ENCODE measurements at places on chromosomes 2 and 18.
A peak's percentile ranks its signal among the peaks of the same experiment; 100 is the strongest.

DNA sequence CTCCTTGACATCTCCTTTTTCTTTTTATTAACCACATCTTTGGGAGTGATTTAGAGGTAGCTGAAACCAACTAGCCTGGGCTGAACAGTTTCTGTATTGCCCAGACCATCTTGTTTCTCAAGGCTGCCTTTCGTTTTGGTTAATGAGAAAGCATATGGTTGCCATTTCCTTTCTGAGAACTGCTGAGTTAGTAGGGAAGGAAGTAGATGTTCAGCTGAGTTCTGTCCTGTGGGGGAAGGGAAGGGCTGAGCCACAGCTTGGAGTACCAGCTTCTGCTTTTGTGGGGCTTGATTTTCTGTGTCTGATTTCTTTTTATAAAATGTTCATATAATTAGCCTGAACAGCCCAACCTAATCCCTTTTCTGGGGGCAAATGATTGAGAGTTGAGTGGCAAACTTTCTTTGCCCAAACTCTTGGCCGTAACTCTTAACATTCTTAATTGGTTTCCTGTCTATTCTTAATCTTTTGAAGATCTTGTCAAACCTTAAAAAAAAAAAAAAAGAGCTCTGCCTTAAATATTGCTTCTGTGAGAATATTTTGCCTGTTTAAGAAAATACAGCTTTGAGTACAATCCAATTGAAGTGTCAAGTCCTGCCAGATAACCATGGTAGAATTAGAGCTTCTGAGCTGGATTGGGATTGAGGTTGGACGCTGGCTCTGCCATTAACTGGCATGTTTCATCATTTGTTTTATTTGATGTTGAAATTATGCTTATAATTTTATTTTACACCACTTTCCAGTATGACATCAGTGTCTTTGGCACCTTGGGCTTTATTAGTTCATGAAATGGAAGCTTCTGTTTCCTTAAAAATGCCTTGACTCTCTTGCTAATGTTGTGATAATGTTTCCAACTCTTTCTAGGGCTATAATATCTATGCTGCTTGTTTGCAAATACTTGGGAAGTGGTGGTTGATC, 1.9 kb upstream of the NABP1 start:
- peak; percentile 29 for DNase-seq

GRCh38 chr2:42545023-42545721, 23.3 kb upstream of the MTA3 start:
- DNase-seq, result no peak

DNA sequence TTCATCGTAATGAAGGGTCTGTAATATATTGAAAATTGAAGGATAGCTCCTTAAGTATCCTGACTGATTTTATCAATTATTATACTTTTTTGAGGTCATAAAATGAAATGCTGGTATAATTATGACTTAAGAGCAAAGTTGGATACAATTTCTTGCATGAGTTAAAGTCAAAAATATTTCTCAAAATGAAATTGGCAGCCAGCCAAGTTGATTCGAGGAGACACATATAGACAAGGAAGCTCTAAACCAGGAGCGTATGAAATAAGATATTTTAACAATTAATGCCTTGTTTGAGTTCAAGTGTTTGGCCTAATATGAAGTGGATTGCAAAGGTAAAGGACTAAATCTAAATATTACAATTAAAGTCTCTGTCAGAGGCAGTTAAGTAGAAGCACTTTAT, 260.4 kb upstream of the DSEL start:
- DNase-seq, result no peak

DNA sequence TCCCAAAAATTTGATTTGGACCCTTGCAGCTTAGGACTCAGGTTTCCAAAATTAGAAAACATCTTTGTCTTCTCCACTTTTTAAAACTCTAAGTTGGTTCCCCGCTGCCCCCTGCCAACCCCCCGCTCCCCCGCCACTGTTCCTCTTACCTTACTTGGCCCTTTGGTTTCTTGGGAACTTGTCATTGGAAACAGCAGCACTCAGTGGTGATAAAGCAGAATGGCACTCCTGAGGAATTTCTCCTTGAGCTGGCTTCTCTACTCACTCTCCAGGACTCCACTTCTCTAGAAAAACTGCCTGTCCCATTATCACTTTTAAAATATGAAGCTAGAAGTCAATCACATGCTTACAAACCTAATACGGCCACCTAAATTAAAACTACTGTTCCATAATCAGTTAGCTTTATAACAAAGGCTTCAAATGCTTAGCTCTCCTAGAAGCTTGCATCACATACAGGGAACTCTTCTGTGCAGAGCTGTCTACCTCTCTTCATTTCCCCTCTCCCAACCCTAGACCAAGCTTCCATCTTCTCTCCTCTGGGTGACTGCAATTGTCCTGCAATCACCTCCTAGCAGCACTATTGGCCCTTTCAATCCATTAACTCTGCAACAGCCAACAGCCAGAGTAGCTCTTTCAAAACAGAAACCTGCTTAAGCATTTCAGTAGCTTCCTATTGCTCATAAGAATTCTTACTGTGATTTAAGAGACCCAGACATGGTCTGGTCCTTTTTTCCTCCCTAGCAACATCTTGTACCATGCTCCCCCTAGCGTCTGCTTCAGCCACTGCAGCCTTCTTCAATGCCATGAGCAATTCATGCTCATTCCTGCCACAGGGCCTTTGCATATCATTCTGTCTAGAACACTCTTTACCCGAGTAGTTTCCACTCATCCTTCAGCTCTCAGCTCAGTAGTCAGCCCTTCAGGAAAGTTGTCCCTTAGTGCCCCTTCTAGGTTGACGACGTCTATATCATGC, 15.2 kb upstream of the PLEKHM3 start:
- DNase-seq, result peak; percentile 41

GRCh38 chr18:23401400-23402347, 51.4 kb upstream of the RIOK3 start:
- DNase-seq, result no peak

- no peak for DNase-seq
Observed at GRCh38 chr2:202560200-202560599, 74.6 kb upstream of the FAM117B start.

- no peak for DNase-seq
Observed at GRCh38 chr2:183072177-183072576, 6.4 kb upstream of the DUSP19 start.

DNA sequence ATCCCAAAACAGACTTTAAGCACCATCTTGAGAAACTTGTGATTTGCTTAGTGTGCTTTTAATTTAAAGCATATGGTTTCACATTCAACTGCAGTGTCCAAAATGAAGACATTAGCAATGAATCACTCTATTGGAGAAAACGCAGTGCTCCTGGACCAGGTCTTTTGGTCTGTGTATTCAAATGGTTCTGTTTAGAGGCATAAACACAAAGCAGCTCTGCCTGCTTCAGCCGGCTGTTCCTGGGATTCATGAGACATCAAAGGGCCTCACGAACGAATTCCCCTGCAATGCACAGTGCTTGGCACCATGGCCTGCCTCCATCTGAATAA, 117.1 kb upstream of the SP5 start:
- DNase-seq, result no peak

- DNase-seq, result no peak
Observed at GRCh38 chr2:10371441-10372196, 68.9 kb downstream of the HPCAL1 start.

- no peak for DNase-seq
Observed at GRCh38 chr2:85775406-85776381, 21.9 kb downstream of the ATOH8 start.

DNA sequence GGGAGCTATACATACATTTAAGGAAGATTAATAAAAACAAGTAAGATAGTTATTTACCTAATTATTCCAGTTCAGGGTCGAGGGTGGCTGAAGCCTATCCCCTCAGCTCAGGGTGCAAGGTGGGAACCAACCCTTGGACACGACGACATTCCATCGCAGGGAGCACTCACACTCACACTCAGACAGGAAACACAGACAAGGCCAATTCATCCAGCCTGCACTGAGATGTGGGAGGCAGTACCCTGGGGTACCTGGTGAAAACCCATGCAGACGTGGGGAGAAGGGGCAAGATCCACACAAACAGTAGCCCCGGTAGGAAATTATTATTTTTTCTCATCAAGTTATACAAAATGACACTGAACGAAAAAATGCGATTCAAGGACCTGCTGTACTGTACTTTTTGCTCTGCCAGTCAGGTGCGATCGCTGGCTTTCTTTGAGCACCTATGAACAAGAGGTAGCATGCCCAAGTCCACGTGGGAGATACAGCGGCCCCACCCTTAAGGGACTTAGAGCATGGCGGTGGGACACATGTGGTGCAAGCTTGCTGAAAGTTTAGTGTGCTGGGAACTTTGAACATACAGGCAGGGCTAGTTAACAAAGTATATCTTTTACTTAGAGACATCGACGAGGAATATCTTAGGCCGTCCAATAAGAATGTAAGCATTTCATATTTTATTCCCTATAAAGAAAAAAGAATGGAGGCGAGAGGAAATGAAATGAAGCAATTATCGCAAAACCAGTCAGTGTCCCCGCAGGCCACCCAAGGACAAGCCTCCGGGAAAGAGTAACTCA, 624 bp downstream of the METTL8 start:
- no peak for DNase-seq

- DNase-seq, result no peak
Observed at GRCh38 chr18:74367905-74368304, 52.3 kb downstream of the C18orf63 start.

DNA sequence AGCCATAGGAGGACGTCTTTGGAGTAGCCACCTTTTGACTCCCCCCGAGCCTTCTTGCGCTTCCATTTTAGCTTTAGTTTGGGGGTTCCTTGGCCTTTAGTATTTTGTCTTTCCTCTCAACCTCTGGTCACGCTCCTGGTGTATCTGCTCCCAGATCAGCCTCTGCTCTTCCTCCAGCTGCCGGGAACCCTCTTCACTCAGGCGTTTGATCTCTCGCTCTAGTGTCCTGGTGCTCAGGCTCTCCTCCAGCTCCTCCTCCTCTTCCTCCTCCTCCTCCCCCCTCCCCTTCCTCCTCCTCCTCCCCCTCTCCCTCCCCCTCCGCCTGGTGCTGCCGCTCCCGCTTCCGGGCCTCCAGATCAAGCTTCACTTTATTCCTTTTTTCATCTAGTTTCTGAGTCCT, 1082.3 kb upstream of the TMEFF2 start:
- no peak for DNase-seq

GRCh38 chr2:215755641-215756345, 257.6 kb downstream of the MREG start:
- DNase-seq, result no peak

DNA sequence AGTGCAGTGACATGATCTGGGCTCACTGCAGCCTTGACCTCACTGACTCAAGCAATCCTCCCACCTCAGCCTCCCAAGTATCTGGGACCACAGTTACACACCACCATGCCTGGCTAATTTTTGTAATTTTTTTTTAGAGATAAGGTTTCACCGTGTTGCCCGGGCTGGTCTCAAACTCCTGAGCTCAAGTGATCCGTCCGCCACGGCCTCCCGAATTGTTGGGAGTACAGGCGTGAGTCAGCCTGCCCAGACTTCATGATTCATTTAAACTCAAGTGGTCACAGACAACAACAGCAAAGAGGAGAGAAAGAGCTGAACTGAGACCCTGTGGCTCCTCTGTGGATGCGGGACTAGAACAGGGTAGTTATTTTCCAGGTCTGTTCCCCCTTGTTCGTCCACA, 83.0 kb downstream of the TSHZ1 start:
- DNase-seq, result no peak
